ENCODE measurements at places on chromosomes 4 and X. TPM values are rescaled to one million over a fixed set of nuclear protein-coding genes. Genes with fewer than 3 reads are reported as not detected.

Gene USP51
- total RNA-seq = 0.08 TPM

Gene HAND2
- 3.3 TPM for total RNA-seq

Gene MTCP1
- total RNA-seq = 1.6 TPM

Gene BMPR1B
- 0.80 TPM for total RNA-seq

Gene GPR82
- total RNA-seq = 0.29 TPM

Gene PNMA3
- not detected for total RNA-seq

Gene TASL
- total RNA-seq = 0.34 TPM

Gene S100G
- not detected for total RNA-seq

Gene RBMXL3
- not detected for total RNA-seq
